Stimulated activated CD4-positive, alpha-beta T cell treated with anti-CD3 and anti-CD28 coated beads, Interleukin-2, amount 100 ng/mL, for 48 hours (primary cell): ENCODE measurements at places on chromosomes 5 and 9.

DNA sequence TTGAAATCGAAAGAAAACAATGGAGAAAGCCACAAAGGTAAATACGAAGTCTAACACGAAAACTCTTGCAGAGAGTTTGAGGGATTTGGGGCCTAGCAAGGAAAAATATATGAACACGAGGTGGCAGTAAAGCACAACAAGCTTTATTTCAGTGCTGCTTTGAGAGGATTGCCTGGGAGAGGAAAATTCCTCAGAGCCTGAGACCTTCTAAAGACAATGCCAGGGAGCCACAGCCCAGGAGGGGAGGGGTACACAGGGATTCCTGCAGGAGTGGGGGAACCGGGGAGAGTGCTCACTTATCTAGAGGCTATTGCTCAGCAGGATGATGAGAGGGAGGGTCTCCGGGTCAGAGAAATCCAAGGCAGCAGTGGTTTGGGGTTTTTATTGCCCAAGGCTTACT is 134.9 kb upstream of the ADCY2 start:
- no peak for DNase-seq

DNA sequence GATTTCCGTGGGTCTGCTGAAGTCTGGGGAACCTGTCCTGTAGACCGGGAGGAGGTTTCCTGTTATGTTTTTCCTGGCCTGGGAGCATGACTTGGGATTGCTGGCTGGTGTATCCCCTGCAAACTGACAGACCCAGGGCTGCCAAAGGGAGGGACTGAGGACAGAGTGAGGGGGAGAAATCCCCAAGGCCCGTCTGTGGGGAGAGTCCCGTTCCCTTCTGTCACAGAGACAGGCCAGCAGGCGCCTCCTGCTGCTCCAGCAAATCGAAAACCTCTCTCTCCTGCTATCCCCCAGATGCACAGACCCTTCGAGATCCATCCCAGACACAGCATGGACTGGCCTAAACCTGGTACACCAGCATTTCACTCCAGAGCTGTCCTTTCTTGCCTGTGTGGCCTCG is 56.2 kb upstream of the ALDH1B1 start:
- DNase-seq: no peak

DNA sequence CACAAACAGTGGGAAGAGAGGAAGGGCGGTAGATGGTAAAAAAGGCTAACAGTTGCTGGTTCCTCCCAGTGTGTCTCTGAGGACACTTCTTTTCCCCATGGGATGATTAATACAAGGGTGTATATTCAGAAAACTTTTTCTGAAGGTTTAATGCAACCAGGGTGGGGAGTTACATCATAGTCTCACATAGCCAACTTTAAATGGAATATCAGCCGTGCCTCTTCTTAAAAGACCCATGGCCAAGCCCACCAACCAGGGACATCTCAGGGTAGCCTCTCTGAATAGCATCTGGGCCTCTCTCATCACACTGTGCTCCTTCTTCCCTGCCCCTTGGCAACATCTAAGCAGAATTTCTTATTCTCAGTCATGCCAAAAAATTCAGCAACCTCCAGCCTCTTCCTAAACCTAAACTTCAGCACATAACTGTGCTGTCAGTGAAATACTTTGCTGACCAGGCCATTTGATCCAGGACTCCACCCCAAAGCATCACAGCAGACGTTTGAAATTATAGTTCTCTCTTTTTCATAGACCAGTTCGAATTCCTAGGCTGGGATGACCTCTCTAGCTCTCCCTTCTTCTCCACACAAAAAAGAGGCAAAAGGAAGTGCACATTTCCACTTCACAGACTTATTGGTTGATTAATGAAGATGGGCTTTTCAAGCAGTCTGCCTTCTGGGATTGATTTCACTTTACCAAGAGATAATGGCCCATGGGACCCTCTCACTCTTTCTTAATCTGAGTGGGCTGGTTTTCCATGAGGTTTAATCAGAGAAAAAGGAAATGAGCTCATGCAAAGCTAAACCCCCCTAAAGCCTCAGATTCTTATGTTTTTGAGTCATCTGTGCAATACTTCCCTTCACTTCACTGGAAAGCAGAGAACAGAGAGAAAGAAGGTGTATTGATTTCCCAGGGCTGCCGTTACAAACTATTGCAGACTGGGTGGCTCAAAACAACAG is 85.1 kb upstream of the RAI14 start:
- DNase-seq: no peak

DNA sequence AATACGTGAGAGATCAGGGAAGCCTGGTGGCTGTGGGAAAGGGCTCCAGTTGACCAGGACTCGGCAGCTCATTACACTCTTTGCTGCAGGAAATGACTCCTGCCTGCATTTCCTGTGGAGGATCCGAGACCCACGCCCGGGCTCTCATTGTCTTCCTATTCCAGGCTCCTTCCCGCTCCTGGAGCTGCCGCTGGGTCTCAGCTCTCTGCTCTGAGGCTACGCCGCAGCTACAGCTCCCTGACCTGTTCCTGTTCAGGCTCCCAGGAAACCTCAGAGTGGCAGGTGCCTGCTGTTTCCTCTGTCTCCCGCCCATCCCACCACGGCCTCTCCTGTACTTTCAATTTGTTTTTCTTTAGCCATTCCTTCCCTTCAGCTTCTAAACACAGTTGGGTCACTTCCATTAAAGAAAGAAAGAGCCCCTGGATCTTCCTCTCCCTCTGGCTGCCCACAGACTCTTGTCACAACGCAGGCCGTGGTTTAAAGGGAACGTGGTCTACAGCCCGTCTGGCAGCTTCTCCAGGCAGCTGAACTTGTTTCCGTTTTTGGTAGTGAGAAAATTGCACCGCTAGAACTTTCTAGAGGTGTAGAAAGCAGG is 71.5 kb downstream of the IL6ST start:
- no peak for DNase-seq

DNA sequence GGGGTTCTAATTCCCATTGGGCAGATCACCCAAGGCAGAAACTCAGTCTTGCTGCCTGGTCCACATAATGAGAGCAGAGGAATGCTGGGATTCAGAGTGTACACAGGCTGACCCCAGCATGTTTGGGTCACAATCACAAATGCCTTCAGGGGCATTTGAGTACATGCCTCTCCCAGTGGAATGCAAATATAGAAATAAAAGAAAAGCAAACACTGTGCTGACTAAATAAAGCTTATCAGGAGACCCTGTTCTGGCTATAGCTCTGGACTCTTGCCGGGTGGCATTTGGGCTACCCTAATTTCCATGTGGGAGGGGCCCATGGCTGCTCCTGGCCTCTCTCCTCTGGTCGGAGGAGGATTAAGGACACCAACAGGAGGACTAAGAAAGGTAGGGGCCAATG is 121.4 kb downstream of the DOCK8 start:
- no peak for DNase-seq

DNA sequence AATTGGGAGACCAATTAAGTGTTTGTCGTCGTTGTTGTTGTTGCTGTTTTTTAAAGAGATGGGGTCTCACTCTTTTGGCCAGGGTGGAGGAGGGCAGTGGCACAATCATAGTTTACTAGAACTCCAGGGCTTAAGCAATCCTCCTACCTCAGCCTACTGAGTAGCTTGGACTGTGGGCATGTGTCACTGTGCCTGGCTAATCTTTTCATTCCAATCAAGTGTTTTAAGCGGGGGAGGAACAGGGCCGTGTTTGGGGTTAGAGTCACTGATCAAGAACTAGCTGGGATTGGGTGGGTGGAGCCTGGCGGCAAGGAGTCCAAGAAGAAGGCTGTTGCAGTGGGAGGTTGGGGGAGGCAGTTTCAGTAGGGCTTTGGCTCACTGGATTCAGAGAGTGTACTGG is 13.8 kb downstream of the SNX30 start:
- DNase-seq: no peak

- DNase-seq: no peak
Measured at GRCh38 chr5:5066276-5067186, 73.6 kb upstream of the ADAMTS16 start.

DNA sequence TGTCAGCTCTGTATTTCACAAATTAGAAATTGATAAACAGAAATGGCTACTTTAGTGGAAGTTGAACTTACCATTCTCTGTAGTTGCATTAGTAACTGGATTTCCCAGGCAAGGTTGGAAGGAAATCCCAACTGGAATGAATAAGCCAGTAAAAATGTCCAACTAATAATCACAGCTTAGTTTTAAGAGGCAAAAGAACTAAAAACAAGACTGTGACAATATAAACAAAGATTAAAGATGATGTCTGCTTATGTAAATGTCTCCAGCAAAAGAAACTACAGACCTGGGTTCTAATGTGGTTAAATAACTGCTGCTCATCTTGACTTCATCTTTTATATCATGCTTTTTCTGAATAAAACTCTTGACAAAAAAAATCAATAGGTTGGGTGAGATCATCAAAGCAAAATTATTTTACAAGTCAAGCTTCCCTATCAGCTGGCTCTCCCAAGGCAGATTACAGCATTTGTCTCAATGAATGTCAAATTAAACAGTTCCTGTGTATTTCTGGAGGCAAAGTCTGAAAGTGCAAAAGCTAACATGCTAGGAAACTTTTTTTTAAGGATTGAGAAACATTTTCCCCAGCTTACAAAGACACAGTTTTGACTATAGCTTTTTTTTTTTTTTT is 62.3 kb upstream of the HMHB1 start:
- no peak for DNase-seq

DNA sequence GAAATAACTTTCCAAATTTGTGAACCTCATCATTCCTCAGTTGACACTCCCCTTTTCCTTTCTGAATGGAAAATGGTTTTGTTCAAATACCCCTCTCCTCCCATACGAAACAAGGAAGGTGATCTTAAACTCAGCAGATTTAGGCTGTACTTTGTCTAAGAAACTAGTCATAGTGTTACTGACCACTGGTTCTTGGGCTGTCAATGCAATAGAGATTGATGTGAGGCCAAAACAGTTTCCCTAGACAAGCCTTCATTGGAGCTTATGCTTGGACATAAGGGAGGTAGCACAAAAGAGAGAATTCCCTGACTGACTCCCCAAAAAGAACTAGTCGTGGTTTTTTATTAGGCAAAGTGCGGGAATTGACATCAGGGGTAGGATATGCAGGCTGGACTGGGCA is 5.3 kb upstream of the LNPEP start:
- DNase-seq: no peak

DNA sequence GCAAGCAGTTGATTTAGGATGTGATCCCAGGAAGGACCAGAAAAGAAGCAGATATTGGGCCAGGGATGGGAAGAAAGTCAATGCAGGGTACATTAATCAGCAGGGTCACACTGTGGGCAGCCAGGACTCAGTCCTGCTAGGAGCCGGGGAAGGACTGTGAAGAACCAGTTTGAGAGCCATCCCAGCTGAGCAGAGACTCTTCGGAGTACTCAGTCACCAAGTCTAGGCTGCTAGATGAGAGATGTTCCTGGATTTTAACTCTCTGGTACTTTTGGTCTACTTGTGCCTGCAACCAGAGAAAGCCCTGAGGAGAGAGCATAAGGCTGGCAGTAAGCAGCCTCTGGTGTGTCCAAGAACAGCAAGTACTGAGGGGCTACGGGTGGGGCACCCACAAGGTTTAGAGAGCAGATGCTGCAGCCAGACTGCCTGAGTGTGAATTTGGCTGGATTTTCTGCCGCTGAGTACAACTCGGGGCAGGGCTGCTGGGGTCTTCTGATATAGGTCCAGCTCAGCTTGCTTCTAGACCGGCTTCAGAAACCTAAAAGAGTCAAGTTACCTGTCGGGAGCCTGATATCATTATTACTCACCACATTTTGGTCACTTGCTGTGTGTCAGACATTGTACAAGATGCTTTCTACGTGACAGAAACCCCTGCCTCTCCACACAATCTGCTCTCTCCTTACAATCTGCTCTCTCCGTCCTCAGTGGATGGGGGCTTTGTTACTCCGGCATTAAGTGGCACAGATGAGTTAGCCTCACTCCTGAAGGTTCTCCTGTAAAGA is 250.2 kb upstream of the GAS1 start:
- no peak for DNase-seq

DNA sequence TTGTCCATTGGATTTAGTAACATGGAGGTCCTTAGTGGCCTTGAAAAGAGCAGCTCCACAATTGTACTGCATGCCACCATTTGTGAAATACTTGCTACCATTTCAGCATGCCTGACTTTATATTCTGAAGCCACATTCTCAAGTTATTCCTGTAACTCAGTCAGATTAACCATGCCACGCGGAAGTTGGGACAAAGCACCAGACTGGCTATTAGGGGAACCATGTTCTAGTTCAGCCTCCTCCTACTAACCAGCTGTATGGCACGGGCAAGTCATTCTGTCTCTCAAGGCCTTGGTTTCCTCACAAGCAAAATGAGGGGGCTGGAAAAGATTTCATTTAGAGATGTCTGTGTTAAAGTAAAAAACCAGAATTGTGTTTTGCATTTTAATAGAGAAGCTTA is 418.0 kb downstream of the PLK2 start:
- DNase-seq: no peak

- no peak for DNase-seq
Measured at GRCh38 chr5:168683247-168683926, 104.2 kb upstream of the PANK3 start.

GRCh38 chr5:152084476-152084875 is 159.8 kb upstream of the GLRA1 start:
- no peak for DNase-seq

DNA sequence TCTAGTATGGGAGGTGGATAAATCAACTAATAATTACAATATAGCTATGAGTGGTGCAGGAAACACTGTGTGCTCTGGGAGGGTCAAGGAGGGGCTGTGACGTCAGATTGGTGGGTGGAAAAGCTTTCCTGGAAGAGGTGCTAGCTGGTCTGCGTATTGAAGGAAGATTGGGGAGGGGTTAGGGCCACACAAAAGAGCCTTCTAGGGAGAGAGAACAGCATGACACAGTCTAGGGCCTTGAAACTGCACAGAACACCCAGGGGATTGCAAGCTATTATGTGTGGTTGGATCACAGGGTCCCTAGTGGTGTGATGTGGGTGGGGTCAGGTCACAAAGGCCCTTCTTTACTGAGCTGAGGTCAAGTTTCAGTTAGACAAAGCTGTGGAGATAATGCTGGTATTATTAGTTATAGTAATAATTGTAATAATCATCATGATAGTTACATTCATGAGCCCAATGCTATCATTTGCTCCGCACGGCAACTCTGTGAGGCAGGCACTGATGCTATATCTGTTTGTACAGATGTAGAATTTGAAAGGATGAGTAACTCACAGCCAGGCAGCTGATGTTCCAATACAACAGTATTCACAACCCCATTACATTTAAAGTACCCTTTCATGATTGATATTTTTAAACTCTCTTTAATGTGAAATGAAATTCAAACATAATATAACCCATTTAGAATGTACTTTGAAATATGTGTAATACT is 197.4 kb upstream of the IL12B start:
- no peak for DNase-seq

- DNase-seq: no peak
Measured at GRCh38 chr5:170737591-170737990, 45.9 kb upstream of the GABRP start.

- no peak for DNase-seq
Measured at GRCh38 chr9:30280229-30280900, 2104.1 kb upstream of the ACO1 start.

- DNase-seq: no peak
Measured at GRCh38 chr5:147160902-147161700, 73.7 kb upstream of the STK32A start.
